ENCODE measurements at places on chromosomes 6 and 20. TPM values are rescaled to one million over a fixed set of nuclear protein-coding genes. Genes with fewer than 3 reads are reported as not detected.
A peak's percentile ranks its signal among the peaks of the same experiment; 100 is the strongest.

GRCh38 chr20:23637282-23638221 lies at the start of gene CST3:
Gene CST3 (minus strand): TSS chr20:23637955. CDS start chr20:23637862, 93 bp downstream.
- DNase-seq: peak; percentile 58

DNA sequence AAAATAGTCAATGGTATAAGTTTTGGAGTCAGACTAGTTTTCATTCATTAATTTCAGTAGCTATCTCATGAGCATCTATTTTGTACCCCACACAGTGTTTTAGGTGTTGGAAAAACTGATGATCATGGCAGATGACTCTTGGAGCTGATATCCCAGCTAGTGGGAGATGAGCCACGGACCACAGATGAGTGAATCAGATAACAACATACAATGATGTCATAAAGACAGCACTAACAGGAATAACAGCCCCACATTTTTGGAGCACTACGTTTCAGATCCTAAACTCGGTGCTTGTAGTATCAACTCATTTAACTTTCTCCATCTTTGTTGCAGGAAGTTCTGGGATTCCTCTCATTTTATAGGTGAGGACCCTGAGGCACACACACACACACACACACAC lies 67.8 kb upstream of the EDN3 start:
- no peak for DNase-seq

- no peak for DNase-seq
These were observed 31.6 kb upstream of the MANEA start for GRCh38 chr6:95545686-95546085.

Gene PDYN
- total RNA-seq: not detected

DNA sequence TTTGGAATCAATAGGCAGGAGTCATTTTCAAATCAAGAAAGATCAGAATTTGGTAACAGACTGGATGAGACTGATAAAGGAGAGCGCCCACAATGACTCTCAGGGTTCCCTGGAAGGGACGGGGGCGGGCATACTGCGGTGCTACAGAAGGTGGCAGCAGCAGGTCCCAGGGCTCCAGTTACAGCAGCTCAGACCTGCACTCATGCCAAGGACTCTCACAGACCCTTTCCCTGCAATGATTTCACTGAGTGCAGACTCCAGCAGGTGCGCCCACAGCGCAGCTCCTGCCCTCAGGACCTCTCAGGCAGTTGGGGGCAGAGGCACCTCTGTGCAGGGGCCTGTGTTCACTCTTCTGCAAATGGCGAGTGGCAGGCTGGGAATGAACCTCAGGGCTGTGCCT lies 359.8 kb downstream of the ZFAND3 start:
- no peak for DNase-seq

- DNase-seq: no peak
These were observed 67.7 kb downstream of the GFRA4 start for GRCh38 chr20:3595541-3595940.

- DNase-seq: peak; percentile 56
These were observed 558.9 kb downstream of the PKHD1 start for GRCh38 chr6:51528556-51528955.

GRCh38 chr6:42195415-42195814 lies 659 bp upstream of the GUCA1B start:
- DNase-seq: no peak

DNA sequence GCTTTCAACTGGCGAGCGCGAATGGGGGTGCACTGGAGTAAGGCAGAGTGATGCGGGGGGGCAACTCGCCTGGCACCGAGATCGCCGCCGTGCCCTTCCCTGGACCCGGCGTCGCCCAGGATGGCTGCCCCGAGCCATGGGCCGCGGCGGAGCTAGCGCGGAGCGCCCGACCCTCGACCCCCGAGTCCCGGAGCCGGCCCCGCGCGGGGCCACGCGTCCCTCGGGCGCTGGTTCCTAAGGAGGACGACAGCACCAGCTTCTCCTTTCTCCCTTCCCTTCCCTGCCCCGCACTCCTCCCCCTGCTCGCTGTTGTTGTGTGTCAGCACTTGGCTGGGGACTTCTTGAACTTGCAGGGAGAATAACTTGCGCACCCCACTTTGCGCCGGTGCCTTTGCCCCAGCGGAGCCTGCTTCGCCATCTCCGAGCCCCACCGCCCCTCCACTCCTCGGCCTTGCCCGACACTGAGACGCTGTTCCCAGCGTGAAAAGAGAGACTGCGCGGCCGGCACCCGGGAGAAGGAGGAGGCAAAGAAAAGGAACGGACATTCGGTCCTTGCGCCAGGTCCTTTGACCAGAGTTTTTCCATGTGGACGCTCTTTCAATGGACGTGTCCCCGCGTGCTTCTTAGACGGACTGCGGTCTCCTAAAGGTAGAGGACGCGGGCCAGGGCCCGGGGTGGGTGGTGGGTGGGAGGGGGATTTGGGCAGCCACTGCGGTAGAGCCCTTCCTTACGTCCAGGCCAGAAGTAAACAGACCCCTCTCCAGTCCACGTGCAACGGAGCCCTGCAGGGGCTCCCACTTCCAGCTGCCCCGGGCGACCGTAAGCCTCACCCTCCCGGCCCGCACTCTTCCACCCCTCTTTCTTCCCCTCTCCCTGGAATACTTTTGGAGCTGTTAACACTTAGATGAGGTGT lies 998 bp downstream of the BMP2 start:
- no peak for DNase-seq

Gene RALGAPA2
- total RNA-seq: 12.2 TPM

Gene SMPD2
- 19.7 TPM for total RNA-seq

Gene BLTP3A
- 8.2 TPM for total RNA-seq

DNA sequence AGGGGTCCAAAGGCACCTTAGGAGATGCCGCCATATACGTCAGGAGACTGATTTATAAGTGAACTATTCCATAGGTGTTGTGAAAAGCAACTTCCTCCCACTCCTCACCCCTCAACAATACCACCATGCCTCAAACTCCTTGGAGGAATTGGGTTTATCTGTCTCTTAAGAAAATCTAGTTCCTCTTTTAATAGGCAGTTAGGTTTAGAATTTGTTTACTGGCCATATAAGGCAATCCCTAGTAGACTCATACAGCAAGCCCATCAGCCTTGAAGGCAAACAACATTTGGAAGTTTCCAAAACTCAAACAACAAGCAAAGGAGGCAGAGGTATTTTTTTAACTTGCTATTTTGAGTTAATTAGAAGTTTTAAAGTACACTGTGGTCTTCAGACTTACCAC lies 66.1 kb downstream of the PRND start:
- no peak for DNase-seq

GRCh38 chr6:100212131-100212530 lies 218.1 kb upstream of the MCHR2 start:
- DNase-seq: no peak

Gene GJA1
- 127 TPM for total RNA-seq

- DNase-seq: no peak
These were observed 1570.0 kb upstream of the DEFB115 start for GRCh38 chr20:29687438-29687837.

- peak; percentile 22 for DNase-seq
These were observed 51.4 kb downstream of the TXLNB start for GRCh38 chr6:139240161-139241010.

Gene C20orf202
- not detected for total RNA-seq

- DNase-seq: no peak
These were observed 90.7 kb downstream of the TRMT6 start for GRCh38 chr20:5859608-5860007.

DNA sequence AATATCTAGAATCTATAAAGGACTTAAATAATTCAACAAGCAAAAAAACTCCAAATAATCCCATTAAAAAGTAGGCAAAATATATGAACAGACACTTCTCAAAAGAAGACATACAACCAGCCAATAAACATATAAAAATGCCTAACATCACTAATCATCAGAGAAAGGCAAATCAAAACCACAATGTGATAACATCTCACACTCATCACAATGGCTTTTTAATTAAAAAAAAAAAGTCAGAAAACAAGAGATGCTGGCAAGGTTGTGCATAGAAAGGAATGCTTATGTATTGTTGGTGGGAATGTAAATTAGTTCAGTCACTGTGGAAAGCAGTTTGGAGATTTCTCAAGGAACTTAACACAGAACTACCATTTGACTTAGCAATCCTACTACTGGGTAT lies 979.6 kb upstream of the MAP3K7 start:
- no peak for DNase-seq

Gene DEFB128
- not detected for total RNA-seq

All from bronchial epithelial cell (primary cell).